ENCODE measurements at places on chromosomes 16 and 17.

- DNase-seq, result peak; percentile 62
These were observed 18.4 kb downstream of the LDHD start for GRCh38 chr16:75097941-75098901.

DNA sequence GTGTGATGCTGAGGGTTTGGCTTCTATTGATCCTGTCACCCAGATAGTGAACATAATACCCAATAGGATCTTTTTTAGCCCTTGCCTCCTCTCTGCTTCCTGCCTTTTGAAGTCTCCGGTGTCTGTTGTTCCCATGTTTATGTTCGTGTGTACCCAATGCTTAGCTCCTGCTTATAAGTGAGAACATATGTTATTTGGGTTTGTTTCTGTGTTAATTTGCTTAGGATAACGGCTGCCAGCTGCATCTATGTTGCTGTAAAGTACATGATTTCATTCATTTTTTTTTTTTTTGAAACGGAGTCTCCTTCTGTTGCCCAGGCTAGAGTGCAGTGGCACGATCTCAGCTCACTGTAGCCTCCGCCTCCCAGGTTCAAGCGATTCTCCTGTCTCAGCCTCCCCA lies 23.0 kb downstream of the DUS2 start:
- no peak for DNase-seq

DNA sequence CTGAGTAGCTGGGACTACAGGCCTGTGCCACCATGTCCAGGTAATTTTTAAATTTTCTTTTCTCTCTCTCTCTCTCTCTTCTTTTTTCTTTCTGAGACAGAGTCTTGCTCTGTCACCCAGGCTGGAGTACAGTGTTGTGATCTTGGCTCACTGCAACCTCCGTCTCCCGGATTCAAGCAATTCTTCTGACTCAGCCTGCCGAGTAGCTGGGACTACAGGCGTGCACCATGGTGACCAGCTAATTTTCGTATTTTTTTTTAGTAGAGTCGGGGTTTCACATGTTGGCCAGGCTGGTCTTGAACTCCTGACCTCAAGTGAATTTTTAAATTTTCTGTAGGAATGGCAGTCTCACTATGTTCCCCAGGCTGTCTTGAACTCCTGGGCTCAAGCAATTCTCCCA lies 11.1 kb upstream of the ZNF652 start:
- DNase-seq, result no peak

DNA sequence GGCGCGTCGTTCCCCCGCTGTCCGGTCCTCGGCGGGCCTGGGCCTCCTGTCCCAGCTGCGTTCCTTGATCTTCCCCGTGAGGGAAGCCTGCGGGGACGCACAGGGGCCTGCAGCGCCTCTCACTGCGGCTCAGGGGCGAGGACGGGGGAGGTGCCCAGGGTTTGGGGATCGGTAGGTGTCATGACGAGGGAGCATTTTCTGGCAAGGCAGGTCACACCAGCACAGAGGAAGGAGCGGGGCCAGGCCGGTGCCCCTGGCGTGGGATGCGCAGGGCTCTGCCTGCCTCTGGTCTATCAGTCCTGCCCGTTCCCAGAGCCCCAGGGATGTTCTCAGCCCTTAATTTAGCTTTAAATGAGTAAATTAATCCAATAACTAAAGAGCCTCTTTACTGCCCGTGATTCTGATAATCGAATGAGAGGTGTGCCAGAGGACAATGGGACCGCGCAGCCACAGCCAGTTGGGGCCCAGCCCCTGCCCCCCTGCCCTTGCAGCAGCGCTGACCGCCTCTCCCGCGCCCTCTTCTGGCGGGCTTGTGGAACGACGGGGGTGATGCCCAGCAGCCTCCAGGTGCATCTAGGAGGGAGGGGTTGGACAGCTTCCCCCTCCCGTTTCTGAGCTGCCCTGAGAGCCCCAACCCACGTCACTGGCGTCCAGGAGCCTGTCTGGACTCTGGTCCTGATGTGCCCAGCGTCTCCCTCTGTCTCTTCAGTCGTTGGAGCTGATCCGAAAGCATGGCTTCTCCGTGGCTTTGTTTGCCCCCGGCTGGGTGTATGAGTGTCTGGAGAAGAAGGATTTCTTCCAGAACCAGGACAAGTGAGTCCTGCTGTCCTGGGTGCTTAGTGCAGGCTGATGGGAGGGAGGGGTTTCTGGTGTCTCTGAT lies 7.9 kb downstream of the ENGASE start:
- DNase-seq, result no peak

Data from NCI-H510A (cell line).